GM12864 (cell line): ENCODE measurements at places on chromosomes 13 and 19.
A peak's percentile ranks its signal among the peaks of the same experiment; 100 is the strongest.

GRCh38 chr13:28918030-28918429, 97.9 kb downstream of the MTUS2 start:
- DNase-seq: no peak

- DNase-seq: no peak
Observed at GRCh38 chr13:43935878-43936277, 56.2 kb downstream of the LACC1 start.

DNA sequence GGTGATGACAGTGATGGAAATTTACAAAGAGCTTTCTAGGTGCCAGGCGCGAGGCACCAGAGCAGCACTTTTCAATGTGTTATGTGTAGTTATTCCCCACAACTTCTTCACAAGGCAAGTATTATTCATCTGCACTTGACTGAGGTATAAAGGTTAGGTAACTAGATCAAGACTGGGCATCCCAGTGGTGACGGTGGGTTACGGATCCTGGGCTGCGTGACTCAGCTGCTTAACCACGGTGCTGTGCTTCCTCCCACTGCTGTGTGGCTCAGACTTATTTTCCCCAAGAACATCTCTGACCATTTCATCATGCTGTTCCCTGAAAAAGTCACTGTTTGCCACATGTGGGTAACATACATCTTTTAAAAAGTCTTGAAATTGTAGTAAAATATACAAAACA, 19.3 kb downstream of the EDDM13 start:
- no peak for DNase-seq

DNA sequence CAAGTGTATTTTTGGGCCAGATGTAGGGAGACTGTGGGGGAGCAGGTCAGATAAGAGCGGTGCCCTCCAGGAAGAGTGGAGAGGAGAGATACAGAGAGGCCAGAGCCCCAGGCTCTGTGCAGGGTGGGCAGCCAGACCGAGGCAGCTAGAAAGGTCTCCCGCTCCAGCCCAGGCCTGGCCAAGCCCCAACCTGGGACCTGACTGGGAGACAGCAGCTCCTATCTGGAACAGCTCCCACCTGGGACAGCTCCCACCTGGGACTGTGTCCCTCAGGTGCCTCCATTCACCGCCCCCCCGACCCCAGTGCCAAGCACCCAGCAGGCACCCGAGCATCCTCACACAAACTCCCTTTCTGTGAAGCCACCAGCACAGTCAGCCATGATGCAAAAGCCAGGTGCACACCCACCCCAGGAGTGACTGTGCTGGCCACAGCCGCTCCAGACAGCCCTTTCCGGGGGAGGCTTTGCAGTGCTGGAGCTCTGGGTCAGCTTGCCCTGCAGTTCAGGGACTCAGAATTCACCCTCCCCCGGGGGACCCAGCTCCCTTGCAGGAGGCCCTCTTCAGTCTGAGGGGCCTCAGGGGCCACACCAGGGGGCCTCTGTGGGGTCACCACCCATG, 2.1 kb upstream of the GRTP1 start:
- no peak for DNase-seq

DNA sequence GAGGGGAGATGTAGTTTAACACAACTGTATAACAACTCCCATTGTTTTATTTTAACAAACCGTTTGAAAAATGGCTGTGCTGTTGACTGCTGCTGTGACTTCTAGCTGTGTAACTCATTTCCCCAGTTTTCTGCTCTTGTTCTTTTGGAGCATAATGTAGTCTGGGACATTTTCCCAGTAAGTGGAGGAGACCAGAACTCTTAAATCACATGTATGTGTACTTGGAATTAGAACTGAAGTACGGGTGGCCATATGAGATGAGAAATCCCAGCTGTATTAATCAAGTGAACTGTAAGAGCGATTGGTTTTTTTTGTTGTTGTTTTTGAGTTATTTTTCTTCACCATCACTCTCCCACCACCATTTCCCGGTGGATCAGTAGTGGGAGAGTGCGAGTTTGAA, 49.4 kb upstream of the RNF113B start:
- DNase-seq: no peak

GRCh38 chr13:95677564-95678266, 776 bp downstream of the DNAJC3 start:
- no peak for DNase-seq

DNA sequence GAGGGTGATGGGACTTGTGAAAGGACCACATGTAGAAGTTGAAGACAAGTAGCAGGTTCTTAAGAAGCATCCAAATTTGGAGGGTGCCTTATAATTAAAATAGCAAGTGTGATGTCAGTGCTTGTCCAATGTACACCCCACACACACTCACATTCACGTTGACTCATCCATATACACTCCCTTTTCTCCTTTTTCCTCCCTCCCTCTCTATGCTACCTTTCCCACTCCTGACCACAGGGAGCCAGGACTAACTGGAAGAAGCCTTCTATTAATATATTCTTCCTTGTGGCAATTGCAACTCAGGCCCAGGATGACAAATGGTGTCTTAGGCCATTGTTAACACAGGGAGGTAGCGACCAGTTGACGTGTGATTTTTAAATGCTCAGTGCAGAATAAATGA, 16.3 kb upstream of the GPR183 start:
- no peak for DNase-seq

DNA sequence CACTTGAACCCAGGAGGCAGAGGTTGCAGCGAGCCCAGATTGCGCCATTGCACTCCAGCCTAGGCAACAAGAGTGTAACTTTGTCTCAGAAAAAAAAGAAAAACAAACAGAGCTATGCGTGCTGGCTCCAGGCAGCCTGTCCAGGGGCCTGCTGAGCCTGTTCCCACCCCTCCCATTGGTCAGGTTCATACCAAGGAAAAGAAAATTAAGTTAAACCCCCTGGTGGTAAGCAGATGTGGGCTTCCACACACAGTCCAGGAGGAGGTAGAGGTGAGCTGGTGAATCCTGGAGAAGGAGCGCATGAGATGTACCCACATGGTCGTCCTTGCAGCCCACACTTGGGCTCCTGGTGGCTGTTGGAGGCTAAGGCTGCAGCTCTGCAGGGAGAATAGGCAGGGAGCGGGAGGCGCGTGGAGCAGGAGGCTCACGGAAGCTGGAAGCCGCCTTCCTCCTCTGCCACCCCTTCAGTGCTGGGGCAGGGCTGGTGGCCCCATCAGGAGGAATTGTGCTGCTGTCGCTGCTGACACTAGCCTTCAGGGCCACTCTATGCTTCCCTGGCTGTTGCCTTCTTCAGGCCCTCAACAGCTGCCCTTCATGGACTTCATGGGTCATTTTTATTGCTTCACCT, 10.5 kb upstream of the CHAMP1 start:
- DNase-seq: no peak

- no peak for DNase-seq
Observed at GRCh38 chr13:110274687-110275086, 32.3 kb downstream of the COL4A1 start.

DNA sequence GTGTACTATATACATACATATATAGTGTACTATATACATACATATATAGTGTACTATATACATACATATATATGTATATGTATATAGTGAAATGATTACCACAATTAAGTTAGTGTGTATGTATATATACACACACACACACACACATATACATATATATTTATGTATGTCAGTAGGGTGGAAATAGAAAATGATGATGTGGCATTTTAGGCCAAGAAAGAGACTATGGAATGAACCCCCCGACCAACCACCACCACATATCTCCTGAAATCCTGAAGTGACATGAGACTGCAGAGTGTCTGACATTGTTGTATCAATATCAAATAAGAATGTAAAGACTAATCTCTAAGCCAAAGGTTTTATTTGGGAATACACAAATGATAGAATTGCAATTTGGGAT, 107.6 kb downstream of the RFC3 start:
- DNase-seq: no peak

- no peak for DNase-seq
Observed at GRCh38 chr19:40510526-40511115, 43.8 kb downstream of the SPTBN4 start.

DNA sequence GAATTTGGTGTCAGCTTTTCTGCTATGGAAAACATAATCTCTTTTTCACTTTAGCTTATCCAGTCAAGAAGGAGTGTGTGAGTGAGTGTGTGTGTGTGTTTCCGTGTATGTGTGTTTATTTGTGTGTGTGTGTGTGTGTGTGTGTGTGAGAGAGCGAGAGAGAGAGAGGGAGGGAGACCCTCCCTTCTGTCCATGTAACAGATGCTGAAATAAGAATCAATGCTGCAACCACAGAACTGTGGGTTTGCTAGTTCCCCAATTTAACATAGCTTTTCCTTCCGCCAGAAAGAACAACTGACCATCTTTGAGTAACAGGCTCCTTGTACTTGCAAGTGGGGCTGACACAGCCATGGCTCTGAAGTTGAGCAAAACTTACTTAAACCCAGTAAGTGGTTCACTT, 5.2 kb downstream of the LCP1 start:
- DNase-seq: peak; percentile 88

GRCh38 chr19:13918726-13919411, 12.9 kb downstream of the CC2D1A start:
- DNase-seq: no peak

- DNase-seq: no peak
Observed at GRCh38 chr13:97223711-97224541, 1.8 kb downstream of the MBNL2 start.

DNA sequence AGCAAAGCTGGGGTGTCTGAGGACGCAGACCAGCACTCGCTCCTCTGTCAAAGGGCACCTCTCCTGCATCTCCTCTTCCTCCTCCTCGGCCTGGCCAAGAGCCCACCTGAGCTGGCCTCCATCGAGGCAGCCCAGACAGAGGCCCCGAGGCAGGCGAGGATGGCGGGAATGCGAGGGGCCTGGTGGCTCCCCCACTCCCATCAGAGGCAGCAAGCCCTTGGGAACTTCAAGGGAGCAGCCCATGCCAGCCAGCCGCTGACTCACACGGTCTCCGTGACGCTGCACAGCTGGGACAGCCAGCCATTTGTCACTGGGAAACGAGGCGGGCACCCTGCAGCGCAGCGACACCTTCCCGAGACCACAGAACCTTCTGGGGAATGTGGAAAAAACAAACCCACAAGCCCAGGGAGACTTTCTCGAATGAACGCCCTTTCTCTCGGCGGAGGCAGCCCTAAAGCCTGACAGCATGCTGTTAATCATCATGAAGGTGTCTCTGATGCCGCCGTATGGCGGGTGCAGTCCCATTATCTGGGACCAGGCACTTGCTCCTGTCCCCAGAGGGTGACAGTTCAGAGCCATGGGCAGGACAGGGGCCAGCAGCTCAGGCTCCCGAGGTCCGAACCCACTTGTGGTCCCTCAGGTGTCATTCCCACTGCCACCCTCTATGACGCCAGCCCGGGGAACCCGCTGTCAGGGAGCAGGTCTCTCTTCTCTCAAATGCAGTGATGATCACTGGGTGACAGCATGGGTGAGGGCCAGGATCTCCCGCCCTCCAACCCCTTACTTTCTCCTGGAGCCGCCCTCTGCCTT, 53.0 kb downstream of the PEPD start:
- no peak for DNase-seq

- peak; percentile 13 for DNase-seq
Observed at GRCh38 chr13:71274923-71275608, 591.9 kb downstream of the DACH1 start.

GRCh38 chr13:105799155-105799554, 736.3 kb downstream of the EFNB2 start:
- DNase-seq: no peak

DNA sequence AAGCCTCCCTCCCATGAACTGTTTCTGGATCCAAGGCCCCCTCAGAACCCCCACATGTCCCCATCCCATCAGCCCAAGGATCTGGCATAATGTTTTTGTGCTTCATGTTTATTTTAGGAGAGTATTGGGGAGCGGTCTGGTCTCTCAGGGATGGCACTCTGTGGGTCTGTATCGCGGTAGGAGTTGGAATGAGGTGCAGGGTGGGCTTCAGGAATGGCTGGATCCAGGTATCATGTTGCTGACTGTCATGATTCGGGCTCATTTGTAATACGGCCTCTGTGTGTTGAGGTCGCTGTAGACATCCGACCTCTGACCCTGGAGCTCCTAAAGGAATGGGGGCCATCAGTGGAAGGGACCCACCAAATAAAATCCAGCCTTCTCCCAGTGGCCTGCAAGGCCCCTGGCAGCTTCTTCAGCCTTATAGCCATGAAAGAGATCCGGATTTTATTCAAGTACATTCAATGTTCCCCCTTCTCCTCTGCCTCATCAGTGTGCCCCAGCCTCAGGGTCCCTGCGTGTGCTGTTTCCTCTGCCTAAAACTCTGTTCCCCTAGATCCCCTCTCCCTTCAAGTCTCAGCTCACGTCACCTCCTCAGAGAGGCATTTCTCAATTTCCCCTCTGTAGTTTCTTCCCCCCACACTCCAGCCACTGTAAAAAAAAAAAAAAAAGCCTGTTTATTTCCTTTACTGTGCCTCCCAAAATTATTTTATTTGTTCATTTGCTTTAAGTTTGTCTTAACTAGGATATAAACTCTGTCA, 2.2 kb downstream of the HCST start:
- no peak for DNase-seq

- no peak for DNase-seq
Observed at GRCh38 chr13:81388400-81388799, 1047.5 kb upstream of the SPRY2 start.

GRCh38 chr13:36166046-36166445, 34.9 kb upstream of the DCLK1 start:
- DNase-seq: no peak

GRCh38 chr13:69107436-69107835, 1000.2 kb upstream of the ATXN8OS start:
- no peak for DNase-seq

GRCh38 chr19:15397236-15397635, 17.6 kb upstream of the AKAP8 start:
- no peak for DNase-seq

DNA sequence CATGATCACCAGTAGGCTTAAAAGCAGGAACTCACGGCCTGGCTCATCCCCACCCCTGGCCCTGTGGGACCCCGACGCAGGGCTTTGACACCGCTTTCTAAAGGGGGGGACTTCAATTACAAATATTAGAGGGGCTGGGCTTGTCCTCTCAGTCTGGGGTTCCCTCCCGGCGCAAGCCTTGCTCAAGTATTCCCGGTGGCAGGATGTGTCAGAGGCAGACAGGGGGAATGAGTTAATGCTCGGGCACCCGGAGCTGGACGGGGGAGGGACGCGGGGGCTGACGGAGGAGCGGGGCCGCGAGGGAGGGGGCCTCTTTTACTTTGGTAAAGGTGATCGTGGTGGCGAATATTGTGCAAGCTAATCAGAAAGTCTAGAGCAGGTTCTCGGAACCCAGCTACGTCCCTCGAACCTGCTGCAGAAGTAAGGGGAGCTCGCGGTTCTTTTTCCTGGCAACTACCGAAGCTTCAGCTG, 1.1 kb downstream of the FGF14 start:
- no peak for DNase-seq

- peak; percentile 1 for DNase-seq
Observed at GRCh38 chr13:29964181-29964845, 113.9 kb upstream of the UBL3 start.

- DNase-seq: no peak
Observed at GRCh38 chr13:41028051-41028450, 8.9 kb upstream of the ELF1 start.
